KBM-7 (cell line): ENCODE measurements at places on chromosomes 1 and 21.

DNA sequence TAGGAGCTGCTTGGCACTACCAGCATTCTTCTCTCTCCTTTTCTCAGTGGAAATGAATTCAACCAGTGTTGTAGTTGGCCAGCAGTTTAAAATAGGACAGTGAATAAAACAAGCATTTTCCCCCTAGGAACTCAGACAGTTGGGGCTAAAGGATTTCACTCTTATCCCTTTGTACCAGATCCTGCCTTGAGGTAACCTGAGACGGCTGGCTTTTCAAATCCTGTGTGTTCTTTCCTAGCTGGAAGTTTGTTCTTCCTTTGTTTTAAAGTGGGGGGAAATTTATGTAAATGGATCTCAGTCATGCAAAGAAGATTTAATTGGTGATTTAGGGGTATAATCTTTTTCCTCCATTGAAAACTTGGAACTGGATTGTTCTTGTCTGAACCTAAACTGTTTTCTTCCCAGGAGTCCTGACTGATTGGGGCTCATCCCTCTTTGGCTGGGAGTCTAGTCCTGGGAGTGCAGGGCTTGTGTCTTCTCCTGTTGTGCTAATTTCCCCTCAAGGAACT is 23.3 kb downstream of the ZP4 start:
- DNase-seq, result no peak

DNA sequence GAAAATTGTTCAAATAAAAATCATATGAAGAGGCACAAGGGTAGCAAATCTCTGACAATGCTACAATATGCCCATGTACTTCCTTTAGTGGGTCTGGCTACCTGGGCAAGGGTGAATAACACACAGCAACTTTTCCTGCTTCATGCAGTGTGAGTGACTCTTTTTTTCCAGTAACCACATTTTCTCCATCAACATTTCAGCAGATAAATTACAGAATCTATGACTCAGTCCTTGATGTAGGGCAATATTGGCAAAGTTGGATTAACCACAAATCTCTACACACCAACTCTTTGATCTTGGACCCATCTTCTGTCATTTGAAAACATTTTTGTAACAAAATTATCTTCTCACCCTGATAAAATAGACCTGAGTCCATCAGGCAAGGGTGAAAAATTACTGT is 31.7 kb downstream of the ERICH3 start:
- DNase-seq, result no peak

DNA sequence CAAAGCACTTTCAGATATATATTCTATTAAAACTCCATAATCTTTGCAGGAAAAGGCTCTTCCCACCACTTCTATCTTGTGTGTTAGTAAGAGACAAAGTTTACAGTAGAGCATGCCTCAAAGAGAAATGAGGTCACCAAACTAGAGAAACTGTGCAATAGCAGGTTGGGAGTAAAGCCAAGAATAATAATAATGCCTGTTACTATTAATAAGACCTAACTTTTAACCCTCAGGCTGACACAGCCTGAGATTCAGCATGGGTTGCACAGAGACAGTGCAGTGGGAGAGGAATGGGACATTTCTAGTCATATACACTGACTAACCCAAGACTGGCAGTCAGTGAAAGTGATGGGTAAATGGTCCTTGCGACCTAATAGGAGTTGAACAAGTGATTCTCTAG is 320.2 kb upstream of the NFIA start:
- no peak for DNase-seq

DNA sequence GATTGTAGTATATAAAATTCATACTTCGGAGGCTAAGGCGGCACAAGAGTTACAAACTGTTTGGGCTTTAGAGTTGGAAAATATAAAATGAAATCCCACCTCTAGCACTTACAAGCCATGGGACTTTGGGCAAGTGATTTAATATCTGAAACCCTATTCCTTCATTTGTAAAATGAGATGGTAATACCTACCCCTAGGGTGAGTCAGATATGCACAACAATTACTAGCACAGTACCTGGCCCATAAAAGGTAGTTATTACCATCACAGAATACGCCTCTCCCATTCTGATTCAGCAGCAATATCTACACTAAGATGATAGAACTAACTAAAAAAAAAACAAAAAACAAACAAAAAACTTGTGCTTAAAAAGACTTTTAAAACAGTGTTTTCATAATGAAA is 3.5 kb downstream of the KLHL12 start:
- no peak for DNase-seq

GRCh38 chr1:206116873-206117150 is 376 bp downstream of the AVPR1B start:
- DNase-seq, result no peak

- no peak for DNase-seq
Measured at GRCh38 chr1:115975569-115976061, 698 bp upstream of the SLC22A15 start.

DNA sequence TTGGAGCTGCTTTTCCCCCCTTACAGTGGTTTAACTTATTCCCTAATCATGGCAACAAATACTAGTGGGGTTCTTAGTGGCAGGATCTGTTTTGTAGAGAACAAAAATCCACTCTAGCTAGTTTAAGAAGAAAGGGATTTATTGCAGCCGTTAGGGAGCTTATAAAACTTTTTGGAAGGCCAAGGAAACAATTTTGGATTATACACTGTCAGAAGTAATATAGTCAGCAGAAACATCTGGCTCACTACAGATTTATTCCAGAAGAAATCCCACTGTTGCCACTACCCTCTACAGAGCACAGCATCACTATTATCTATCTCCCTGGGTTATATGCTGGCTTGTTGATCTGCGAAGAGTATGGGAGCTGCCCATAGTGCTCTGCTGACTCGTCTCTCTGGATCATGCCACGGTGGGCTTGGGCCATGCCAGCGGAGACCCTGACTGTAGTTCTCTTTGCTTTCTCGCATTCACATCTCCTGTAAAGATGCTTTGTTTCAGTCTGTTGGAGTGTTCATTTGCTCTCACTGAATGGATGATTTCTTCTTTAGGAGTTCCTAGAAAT is 107.5 kb downstream of the ODF2L start:
- DNase-seq, result no peak

DNA sequence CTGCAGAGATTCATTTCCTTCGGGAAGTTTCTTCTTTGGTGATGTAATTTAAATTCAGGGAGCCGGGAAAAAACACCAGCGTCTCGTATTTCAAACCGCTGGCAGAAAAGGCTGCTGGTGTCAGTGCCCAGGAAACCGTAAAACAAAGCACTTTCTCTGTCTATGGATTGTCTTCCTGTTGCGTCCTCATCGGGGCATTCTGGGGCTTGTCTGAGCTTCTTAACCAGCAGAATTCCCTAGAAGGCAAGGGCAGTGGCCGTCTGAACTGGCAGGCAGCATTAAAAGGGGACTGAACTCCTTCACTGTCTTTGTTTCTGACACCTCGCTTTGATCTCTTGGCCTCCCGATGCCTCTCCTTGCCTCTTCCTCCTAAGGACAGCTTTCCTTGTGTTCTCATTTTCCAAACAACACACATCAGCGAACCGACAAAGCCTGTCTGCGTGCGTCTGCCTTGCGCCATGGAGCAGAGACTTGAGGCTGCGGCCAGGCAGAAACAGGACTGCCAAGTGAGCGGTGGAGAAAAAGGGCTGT is 391.6 kb upstream of the VAMP3 start:
- DNase-seq, result no peak

DNA sequence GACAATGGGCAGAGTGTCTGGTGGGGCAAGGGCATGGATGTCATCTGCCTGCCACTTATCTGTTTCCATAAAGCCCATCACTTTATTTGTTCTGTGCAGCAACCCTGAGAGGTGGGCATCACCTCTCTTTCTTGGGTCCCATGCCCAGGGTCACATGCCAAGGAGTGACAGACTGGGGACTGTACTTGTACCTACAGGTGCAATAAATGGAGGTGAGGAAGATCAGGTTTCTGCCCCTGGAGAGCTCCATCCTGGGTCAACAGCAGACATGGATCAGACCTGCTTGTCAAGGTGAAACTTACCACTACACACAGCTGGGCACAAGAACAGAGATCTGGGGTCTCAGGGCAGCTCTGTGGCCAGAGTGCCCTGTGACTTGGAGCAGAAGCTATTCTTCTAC is 18.4 kb upstream of the PRDM16 start:
- DNase-seq, result no peak

DNA sequence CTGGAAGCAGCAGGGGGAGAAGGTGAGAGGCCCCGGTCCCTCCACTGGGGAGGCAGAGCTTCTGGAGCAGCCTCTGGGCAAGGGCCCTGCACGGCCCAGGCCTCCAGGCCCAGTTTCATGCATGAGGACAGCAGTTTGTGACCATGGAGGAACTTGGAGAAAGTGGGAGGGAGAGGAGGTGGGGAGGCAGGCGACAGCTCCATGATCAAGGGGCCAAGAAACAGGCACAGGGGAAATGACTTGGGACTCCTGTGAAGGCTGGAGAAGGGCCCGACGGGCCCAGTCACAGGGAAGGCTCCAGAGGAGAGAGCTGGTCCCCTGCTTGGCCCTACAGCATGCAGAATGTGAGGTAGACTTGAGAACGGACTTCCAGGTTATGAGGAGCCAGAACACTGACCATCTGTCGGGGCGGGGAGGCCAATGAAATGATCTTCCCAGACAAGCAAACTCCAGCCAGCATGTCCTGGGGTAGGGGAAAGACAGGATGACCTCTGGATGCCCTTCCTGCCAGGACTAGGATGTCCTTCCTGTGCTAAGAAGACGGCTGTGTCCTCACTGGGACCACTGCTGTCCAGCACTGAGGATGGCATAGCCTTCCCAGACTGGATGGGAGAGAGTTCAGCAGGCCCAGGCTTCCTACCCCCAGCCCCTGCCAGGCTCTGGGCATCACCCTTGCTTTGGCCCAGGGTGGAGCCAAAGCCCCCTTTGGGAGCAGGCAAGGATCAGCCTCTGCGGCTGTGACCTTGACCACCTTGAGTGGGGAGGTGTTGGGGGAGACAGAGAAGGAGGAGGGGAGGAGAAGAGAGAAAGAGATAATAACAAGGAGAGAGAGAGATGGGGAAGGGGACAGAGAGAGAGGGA is 548.2 kb downstream of the PTPRU start:
- DNase-seq, result no peak

- DNase-seq, result no peak
Measured at GRCh38 chr1:201074018-201074417, 38.2 kb downstream of the CACNA1S start.

- peak; percentile 16 for DNase-seq
Measured at GRCh38 chr21:37496972-37497371, 130.4 kb downstream of the DYRK1A start.

GRCh38 chr21:46191686-46192575 is 7.7 kb upstream of the SPATC1L start:
- DNase-seq, result no peak
